Hypothalamus (tissue), 51 donors: ENCODE measurements at places on chromosomes 5 and 9.

GRCh38 chr9:79222483-79222882 is 349.3 kb upstream of the TLE4 start:
- DNase-seq: no peak

GRCh38 chr5:92979716-92980115 is 601.3 kb downstream of the NR2F1-AS1 start:
- peak; percentile 31 for DNase-seq

GRCh38 chr5:10261065-10261464 is 11.0 kb downstream of the CCT5 start:
- no peak for DNase-seq

DNA sequence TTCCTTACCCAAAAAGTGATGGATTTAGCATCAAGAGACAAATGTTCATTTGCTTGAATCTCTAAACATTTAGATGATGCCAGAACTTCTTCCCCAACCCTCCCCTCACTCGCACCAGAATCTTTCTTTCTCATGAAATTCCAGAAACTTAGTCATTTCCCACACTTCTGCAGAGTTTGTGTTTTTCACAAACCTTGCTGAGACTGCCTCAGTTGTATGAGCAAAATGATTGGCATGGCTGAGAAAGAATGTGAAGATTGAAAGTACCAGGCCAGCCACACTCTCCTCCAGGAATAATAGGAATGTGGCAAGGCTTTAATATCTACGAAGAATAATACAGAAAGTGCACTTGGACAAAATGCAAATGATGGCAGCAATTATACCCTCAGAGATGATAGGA is 428.3 kb upstream of the CDH6 start:
- no peak for DNase-seq

DNA sequence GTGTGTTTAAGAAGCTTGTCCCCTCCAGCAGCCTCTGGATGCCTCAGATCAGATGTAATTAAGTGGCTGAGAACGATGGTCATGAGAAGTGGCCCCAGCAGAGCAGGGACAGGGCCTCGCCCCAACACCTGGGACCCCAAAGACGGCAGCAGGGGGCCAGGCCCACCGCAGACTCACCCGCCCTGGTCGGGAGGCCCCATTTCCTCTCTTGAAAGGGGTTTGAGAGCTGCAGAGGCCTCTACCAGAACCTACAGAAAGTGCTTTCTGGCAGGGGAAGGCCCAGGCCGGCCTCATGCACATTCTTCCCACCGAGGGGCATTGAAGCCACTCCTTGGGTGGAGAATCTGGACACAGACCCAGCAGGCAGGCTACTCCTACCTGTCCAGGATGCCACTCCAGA is 85.2 kb upstream of the FCN2 start:
- DNase-seq: no peak
